ENCODE measurements at places on chromosomes 1 and 21. TPM values are rescaled to one million over a fixed set of nuclear protein-coding genes. Genes with fewer than 3 reads are reported as not detected.

Gene KCNK1
- polyA plus RNA-seq = 4.2 TPM

Gene SDC3
- 6.6 TPM for polyA plus RNA-seq

Gene CFHR4
- polyA plus RNA-seq = not detected

Gene S100PBP
- polyA plus RNA-seq = 12.1 TPM

Gene HLX
- polyA plus RNA-seq = 21.5 TPM
